ENCODE measurements at places on chromosomes 3 and 15.

GRCh38 chr3:112366522-112366921, 33.6 kb downstream of the CD200 start:
- DNase-seq: no peak

DNA sequence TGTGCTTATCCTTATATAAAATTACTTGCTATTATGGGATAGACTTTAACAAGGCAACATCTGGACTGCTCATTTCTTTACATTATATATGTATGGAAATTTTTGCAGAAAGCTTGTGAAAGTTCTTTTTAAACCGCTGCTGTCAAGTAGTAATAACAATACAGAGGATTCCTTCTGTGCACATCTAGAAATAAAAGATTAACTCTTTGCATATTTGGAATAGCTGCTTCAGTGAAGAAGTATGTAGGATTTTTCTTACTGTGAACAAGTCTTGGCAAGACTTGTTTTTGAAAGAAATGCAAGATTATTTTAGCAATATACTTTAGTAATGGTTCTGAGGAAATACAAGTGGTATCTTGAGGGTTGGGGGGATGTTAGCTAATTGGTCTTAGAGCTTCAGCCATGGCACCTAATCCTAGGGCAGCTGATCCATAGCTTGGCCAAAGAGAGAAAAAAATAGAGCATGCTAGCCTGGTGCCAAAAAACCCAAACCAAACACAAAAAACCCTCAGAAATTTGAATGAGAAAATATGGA, 4.3 kb downstream of the PRKCI start:
- no peak for DNase-seq

- no peak for DNase-seq
These were observed 119.4 kb upstream of the SAMMSON start for GRCh38 chr3:69880069-69880640.

DNA sequence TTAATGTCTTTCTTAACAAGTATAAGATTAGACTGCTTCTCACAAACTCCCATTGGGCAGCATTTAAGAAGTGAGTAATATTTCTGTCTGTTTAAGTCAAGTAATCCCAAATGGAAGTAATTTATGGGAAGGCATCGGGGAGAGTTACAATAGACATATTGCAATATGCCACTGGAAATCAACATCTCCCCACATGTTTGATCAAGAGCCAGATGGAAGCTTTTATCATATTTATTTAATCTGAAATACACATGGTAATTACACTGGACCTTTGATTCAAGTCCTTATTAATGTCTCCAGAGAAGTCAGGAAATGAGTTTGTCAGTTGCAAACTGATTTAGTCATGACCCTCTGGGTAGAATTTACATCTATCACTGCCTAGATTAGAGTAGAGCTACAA, 943.8 kb downstream of the VGLL3 start:
- no peak for DNase-seq

GRCh38 chr15:48548455-48548854, 97.1 kb downstream of the FBN1 start:
- DNase-seq: no peak

- DNase-seq: no peak
These were observed 58.9 kb downstream of the GASK1A start for GRCh38 chr3:43038010-43038409.

DNA sequence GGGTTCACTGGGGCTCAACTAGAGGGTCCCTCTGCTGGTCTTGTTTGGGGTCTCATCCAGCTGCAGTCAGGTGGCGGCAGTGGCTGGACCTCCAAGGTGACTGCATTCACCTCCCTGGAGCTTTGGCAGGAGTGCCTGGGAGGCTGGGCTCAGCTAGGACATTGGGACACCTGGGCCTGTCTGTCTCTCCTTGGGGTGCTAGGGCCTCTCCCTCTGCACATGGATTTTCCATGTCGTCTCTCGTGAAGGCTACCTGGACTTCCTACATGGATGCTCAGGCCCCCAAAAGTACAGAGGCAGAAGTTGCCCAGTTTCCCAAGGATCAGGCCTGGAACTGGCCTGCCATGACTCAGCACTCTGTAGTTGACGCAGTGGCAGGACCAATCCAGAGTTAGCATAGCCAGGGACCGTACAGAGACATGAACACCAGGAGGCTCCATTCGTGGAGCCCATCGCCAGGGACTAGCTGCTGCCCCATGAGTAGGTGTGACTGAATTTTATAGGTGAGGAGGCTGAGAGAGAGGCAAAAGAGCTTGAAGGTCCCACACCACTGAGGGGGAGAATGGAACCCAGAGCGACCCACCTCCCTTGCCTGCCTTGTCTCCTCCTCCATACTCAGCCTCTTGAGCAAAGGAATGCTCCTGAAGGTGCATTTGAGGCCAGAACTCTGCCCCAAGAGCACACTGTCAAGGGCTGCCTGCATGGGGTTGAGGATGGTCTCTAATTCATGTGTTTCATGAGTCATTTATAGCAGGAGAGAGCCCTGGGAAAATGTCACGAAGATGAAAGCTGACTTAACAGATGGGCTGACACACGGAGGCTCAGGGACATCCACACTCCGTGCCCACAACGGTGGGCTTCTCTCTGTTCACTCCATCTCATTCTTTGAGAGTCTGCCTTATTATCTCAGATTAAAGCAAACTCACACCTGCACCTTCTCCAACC, 13.0 kb upstream of the ALDH1A3 start:
- no peak for DNase-seq

DNA sequence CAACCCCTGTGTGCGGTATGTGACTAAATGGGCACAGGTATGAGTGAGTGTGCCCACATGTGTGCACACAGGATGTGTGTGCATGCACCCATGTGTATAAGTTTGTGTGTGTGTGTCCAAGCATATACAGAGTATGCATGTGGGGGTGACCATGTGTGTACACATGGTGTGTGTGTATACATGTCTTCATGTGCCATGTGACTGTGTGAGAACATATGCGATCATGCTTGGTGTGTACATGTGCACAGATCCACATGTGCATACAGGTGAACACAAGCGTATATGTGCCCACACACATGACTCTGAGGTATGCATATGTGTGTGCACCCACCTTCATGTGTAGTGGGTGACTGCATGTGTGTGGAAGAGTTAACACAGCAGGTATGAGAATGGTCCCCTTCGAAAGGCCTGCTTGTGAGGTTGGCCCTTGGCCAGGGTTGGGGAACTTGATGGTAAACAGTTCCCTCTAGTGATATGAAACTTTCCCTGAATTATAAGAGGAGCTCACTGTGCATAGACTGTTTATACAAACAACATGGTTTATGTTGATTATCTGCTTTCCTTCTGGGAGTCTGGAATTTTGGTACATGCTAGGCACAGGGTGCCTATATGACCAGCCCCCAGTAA, 10.3 kb downstream of the PFKFB4 start:
- no peak for DNase-seq

GRCh38 chr3:69719587-69720122, 19.6 kb upstream of the MITF start:
- no peak for DNase-seq

- DNase-seq: peak; percentile 26
These were observed 716 bp downstream of the SMC4 start for GRCh38 chr3:160400030-160400701.

DNA sequence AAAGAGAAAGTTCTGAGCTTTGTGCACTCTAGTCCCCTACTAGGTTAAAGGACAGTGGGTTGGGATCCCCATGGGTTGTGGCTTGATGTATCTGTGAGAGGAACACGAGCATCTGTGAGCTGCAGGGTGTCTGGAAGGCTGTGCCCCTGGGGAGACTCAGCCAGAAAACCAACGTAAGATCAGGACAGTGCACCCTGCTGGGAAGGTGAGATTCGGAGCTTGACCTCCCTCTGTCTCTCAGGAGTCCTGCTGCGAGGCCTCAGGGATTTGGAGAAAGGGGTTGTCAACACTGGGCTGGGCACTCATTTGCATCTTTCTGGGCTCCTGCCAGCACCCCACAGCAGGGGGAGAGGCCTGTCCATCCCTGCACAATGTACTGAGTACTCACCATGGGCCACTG, 15.2 kb downstream of the ANKRD63 start:
- DNase-seq: no peak

DNA sequence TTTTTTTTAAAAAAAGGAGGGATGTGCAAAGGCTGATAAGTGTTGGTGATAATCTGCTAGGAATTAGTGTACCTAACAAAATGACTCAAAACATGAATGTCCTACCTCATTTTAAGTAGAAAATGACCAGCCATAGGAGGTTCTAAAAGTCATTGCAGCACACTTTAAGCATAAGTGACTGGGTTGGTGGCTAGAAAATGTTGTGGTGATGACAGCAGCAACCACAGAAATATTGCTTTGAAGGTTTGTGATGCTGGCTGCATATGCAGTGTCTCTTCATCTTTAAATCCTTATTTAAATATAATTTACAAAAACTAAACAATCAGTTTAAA, 55.2 kb downstream of the CMSS1 start:
- no peak for DNase-seq

GRCh38 chr3:82137861-82138260, 376.4 kb upstream of the GBE1 start:
- DNase-seq: no peak

- DNase-seq: no peak
These were observed 1.7 kb upstream of the PPARG start for GRCh38 chr3:12286927-12287726.

DNA sequence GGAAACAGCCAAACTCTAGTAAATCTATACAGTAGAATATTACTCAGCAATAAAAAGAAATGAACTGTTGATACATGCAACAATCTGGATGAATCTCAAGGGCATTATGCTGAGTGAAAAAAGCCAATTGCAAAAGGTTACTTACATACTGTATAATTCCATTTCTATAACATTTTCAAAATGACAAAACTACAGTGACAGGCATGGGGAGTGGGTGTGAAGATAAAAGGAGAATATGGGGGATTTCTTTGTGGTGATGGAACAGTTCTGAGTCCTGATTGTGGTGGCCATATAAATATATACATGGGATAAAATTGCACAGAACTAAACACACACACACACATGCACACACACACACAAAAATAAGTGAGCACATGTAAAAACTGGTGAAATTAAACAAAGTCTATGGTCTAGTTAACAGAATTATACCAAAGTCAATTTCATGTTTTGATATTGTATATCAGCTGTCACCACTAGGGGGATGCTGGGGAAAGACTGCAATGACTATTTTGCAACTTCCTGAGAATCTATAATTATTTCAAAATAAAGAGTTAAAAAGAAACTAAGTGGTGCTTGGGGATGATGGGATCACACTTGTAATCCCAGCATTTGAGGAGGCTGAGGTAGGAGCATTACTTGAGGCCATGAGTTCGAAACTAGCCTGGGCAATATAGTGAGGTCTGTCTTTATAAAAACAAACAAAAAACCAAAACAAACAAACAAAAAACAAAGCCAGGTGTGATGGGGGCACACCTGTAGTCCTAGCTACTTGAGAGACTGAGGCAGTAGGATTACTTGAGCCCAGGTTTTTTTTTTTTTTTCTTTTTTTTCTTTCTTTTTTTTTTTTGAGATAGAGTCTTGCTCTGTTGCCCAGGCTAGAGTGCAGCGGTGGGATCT, 66.0 kb downstream of the SPTSSB start:
- DNase-seq: no peak

DNA sequence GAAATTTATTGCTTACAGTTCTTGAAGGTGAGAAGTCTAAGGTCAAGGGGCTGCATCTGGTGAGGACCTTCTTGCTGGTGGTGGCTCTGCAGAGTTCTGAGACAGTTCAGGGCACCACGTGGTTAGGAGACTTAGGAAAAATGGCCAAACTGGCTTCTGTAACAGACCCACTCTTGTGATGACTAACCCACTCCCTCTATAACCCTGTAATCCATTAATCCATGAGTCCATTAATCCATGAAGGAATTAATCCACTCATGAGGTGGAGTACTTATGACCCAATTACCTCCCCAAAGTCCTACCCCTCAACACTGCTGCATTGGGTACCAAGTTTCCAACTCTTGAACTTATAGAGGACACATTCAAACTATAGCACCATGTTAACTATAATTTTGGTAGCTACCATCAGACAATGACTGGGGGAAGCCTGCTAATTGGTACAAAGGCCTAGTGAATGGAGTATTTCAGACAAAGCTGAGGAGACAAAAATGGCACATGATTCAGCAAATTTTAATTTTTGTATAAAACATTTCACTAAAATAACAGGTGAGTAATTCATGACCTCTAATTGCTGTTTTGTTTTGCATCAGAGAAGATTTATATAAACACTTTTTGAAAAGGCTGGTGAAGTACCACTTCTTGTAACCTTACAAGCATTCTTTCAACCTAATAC, 374.1 kb upstream of the TBL1XR1 start:
- DNase-seq: no peak

DNA sequence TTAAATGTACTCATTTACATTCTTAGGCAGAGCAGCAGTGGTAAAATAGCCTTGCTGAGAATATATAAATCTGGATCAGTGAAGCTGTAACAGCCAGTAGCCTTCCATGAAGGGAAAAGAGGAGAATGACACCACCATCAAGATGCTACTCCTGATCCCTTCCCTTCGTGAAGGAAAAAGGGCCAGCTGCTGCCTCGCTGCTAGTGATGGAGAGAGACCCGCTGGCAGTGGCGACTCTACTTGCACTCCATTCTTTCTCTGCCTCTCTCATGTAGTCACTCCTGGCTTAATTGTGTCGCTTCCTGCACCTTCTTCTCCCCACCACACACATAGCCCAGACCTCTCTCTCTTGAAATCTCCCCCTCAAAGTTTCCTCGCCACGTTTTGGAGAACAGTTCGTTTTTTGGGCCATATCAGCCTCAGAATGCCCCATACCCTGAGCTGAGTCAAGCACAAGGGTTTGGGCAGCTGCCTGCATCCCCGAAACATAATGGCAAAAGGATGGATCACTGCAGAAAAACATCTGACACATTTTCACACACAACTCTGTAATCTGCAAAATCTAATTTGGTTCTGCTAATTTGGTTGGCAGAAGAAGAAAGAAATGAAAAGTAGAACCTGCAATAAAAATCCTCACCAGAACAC, 460.3 kb upstream of the IL12A start:
- no peak for DNase-seq

DNA sequence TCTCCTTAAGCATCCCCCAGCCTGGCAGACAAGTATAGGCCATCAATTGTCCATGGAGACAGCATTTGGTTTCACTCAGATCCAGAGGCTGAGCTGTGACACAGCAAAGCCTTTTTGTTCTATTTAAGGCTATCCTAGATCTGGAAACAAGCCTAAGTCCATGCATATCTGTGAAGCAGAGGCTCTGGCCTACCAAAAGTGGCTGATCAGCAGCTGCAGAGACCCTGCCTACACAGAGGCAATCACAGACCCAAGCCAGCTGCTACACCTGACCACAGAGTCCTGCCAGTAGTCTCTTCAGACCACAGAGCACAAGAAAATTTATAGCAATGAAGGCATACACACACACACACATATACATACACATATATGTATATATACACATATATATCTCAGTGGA, 501.7 kb upstream of the ARPP21 start:
- no peak for DNase-seq

DNA sequence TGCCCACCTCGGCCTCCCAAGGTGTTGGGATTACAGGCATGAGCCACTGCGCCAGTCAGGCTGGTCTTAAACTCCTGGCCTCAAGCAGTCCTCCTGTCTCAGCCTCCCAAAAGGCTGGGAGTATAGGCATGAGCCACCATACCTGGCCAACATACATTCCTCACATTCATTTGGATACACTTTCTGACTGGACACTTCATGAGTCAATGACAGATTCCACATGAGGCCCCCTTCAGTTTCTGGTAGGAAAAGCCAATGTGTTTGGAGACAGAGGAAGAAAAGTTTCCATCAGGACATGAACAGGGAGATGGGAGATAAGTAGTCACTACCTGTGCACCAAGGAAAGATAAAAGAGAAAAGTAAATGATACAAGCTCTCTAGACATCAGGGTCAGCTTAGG, 49.4 kb upstream of the GSK3B start:
- no peak for DNase-seq

Data from pons (tissue), 1 donor.